ENCODE measurements at places on chromosomes 5 and 9.
A peak's percentile ranks its signal among the peaks of the same experiment; 100 is the strongest.

DNA sequence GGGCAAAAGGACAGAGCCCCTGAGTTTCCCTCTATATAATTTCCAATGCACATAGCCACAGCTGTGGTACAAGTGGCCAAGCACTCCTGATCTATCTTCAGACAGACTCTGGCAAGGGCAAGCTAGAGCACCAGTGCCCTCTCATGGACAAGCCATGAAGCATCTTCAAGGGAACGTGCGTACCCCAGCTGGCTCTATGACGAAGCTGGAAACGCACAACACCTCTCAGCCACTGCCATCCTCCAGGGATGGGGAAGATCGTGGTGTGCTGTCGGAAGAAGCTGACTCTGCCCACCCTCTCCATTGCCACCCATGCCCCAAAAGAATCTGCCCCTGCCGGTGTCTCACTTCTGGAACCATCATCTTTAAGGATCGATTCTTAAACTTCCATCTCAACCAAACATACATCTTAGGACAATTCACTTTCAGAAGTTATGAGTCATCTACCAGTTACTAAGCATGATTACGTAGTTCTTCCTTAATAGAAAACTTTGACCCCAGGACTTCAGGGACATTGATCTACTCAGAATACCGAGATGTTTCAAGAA is 482.9 kb downstream of the AGTPBP1 start:
- DNase-seq, result no peak

DNA sequence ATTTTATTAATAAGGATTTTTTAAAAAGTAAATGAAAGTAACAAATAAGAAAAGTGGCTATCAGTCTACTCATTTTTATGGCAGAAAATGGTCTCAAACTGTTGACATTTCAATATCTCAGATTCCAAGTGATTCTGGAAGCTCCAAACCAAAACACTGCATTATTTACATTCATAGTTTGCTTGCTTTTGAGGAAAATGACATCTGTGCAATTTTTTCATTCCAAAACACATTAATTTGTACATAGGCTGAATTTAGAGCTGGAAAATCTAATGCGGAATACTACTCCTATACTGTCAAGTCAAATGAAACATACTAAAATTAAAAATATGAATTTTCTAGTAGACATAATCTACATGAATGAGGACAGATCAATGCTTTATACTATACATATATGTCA is 1047.6 kb downstream of the CDH9 start:
- no peak for DNase-seq

- no peak for DNase-seq
These were observed 216.1 kb downstream of the NFIB start for GRCh38 chr9:14097666-14098415.

DNA sequence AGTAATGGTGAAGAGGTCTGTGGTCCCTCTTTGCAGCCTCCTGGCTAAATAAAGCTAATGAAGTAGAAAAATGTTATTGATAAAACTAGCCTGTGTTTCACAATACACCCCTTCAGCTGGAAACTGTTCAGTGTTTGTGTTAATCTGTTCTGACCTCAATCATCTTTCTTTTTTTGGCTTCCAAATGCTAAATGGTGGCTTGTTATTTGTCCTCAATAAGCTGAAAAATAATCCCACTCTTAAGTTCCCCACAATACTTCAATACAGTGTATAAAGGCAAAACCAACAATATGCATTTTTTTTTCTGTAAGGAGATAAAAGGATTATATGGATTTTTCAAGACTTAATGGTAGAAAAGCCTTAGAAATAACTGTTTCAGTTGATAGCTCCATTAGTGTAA is 560.5 kb downstream of the TUSC1 start:
- no peak for DNase-seq

DNA sequence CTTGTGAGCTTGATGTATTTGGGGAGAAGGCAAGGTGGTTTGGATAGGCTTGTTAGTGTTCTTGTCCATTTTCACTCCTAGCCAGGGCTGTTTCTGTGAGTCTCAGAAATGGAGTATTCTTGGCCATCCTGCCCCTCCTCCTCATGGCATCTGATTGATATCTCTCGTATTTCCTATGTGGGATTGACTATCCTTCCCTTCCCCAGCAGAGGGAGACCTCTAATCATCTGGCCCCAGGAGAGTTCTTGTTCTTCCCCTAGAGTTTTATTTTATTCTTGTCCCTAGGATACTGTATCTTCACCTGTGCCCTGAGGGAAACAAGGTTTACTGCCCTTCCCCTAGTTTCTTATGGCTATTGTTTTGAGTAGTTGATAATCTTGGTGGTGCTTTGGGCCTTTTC is 114.4 kb downstream of the VPS13A start:
- no peak for DNase-seq

GRCh38 chr5:57900381-57900944 is 417.9 kb upstream of the ACTBL2 start:
- DNase-seq, result no peak

- DNase-seq, result no peak
These were observed 14.5 kb downstream of the CXCL14 start for GRCh38 chr5:135564331-135564730.

- DNase-seq, result no peak
These were observed 16.2 kb upstream of the ERAP1 start for GRCh38 chr5:96823900-96824380.

GRCh38 chr9:97470076-97470475 is 31.4 kb upstream of the TMOD1 start:
- no peak for DNase-seq

- DNase-seq, result peak; percentile 44
These were observed 9.1 kb upstream of the ERMP1 start for GRCh38 chr9:5841771-5842573.

GRCh38 chr5:127685662-127686061 is 17.5 kb upstream of the CCDC192 start:
- no peak for DNase-seq

DNA sequence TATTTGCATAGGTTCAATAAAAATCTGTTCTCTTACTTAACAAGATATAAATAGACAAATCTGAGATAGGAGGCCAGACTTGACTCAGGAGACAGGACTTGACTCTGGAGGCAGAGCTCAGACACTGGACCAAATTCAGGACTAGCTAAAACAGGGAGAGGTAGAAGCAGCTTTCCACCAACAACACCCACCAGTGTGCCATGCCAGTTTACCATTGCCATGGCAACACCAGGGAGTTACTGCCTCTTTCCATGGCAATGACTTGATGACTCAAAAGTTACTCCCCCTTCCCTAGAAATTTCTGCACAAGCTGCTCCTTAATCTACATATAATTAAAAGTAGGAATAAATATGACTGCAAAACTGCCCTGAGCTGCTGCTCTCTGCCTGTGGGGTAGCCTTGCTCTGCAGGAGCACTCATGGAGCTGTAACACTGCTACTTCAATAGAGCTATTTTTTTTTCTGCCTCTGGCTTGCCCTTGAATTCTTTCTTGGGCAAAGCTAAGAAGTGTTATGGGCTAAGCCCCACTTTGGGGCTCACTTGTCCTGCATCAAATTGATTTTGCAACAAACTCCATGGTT is 473.0 kb downstream of the PLK2 start:
- DNase-seq, result no peak

DNA sequence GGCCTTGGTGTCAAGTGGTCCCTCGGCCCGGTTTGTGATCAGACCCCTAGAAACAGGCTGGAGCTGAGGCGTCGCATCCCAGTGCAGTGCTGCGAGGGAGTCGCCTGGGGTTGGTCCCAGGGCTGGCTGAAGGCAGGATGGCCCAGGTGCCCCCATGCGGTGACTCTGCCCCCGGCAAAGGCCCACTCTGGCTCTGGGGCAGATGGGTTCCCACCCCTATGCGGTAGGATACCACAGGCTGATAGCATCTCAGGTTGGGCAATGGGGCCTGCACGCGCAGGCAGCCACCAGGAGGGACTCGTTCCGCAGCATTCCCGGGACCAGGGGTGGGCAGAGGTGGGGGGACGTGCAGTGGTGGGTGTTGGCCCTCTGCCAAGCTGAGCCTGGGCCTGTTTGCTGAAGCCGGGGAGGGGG is 86.0 kb downstream of the RXRA start:
- DNase-seq, result no peak

GRCh38 chr9:126919193-126919592 is 4.6 kb downstream of the RALGPS1 start:
- DNase-seq, result no peak

GRCh38 chr9:2427120-2427891 is 194.3 kb upstream of the VLDLR start:
- DNase-seq, result no peak

DNA sequence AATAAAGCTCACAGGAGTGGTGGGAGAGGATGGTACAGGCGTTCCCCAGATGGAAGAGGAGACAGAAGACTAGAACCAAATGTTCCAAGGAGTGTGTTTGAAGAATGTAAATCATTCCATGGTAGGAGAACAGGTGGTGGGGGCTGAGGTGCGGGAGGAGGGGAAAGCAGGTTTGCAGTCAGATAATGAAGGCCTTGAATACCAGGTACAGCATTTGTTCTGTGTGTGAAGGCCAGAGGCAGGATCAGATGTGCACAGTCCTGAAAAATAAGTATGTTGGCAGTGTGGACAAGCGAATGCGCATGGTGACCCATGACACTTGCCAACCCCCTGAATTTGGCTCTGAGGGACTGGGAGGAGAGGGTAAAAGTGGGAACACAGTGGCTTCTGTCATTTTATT is 59.9 kb upstream of the ALDH1B1 start:
- no peak for DNase-seq

DNA sequence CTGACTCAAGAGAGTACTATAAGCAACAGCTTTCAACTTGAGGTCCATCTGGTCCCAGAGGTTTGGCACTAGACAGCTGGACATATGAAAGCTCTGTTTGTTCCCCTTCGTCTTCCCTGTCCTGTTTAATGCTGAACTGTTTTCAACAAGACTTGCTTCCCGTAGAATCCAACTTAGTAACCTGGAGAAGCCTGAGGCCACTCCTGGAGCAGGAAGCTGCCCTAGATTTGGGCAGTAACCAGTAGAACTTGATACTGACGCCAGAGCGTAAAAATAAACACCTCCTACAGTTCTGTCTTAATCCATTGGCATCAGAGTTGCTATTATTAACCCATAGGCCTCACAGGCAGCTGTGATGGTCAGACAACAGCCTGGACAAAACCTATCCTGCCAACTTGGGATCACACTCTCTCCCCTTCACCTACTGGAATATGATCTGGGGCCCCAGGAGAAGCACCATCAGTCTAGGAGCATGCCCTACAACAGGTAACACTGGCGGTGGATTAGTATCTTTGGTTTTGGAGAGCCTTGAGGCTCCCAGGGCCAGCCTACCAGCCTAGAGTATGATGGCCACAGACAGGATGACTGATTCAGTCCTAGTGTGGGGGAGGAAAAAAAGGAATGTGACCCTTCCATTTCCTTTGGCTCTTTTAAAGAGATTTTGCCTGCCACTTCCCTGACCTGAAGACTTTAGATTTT is 29.2 kb downstream of the RUSC2 start:
- DNase-seq, result no peak

- DNase-seq, result no peak
These were observed 76.2 kb upstream of the NEURL1B start for GRCh38 chr5:172564883-172565282.

DNA sequence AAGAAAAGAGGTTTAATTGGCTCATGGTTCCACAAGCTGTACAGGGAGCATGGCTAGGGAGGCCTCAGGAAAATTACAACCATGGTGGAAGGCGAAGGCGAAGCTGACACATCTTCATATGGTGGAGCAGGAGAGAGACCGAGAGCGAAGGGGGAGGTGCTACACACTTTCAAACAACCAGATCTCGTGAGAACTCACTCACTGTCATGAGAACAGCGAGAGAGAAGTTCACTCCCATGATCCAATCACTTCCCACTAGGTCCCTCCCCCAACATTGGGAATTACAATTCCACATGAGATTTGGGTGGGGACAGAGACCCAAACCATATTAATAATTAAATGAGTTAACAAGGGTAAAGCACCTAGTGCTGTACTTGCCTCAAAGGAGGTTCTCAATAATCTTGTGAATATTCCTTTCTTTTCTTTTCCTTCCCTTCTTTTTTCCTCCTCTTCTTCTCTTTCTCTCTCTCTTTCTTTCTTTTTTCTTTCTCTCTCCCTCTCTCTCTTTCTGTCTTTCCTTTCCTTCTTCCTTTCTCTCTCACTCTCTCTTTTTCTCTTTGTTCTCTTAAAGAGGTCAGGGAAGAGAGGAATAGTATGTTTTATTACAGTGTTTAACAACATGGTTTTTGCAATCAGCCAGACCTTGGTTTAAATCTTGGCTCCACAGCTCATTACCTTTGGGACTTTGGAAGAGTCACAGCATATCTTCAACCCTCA is 29.0 kb downstream of the TNFSF15 start:
- no peak for DNase-seq

GRCh38 chr5:3377831-3378230 is 217.8 kb upstream of the IRX1 start:
- DNase-seq, result no peak

GRCh38 chr5:53008751-53009150 is 19.6 kb downstream of the ITGA2 start:
- DNase-seq, result no peak

DNA sequence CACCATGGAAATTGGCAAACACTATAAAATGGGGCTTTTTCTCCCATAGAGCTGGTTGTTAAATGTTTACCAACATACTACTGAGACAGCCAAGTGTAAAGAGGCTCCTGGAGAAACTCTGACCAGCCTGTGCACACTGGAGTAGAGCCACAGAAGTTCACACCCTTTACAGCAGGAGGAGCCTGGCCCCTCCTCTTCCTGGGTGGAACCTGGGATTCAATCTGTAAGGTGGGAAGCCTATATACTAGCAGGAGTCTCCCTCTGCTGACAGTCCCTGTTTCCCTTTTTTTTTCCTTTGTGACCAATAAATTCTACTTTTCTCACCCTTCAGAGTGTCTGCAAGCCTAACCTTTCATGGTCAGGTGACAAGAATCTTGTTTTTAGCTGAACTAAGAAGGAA is 10.4 kb upstream of the SLC30A5 start:
- no peak for DNase-seq

GRCh38 chr9:137025517-137025966 is 2.5 kb downstream of the ABCA2 start:
- DNase-seq, result no peak

DNA sequence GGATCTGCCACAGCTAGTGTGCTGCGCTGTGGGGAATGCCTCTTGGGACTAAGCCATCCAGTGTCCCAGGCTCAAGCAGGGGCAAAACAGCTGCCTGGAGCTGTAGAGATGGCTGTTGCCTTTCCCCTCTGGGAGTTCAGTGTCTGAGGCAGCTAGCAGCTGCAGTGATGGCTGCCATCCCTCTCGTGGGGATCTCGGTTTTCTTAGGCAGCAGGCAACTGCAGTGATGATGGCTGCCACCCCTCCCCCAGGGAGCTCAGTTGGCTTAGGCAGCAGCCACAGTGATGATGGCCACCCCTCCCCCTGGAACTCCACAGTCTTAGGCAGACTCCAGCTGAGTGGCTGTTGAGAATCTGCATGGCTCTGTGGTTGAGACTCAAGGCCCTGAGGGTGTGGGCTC is 1389.2 kb upstream of the NUDT12 start:
- no peak for DNase-seq

- no peak for DNase-seq
These were observed 203.5 kb upstream of the RGMB start for GRCh38 chr5:98570010-98570409.

DNA sequence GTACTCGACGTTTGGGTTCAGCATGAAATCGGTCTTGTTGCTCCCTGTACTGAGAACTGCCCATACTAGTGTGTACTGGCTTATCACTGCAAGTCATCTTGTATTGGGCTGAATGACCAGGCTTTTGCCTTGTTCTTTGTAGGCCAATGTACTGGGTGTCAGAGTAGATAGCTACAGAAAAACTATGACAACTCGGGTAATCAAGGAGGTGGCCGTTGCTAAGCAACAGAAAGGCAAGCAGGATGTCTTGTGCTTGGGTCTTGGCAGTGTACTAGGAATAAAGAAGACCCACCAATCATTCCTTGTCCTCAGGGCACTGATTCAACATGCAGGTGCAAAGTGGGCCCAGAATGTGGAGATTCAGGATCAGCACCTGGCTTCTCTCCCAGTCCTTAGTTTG is 11.9 kb upstream of the SHISAL2B start:
- no peak for DNase-seq

GRCh38 chr9:107620801-107621200 is 131.2 kb upstream of the KLF4 start:
- DNase-seq, result no peak
